ENCODE measurements at places on chromosomes 13 and 19.

- no peak for DNase-seq
Measured at GRCh38 chr19:50482271-50482855, 5.7 kb upstream of the GARIN5A start.

GRCh38 chr19:35451338-35452096 is 3.5 kb downstream of the FFAR2 start:
- DNase-seq = no peak

- DNase-seq = no peak
Measured at GRCh38 chr19:38557205-38557799, 60.5 kb downstream of the MAP4K1 start.

DNA sequence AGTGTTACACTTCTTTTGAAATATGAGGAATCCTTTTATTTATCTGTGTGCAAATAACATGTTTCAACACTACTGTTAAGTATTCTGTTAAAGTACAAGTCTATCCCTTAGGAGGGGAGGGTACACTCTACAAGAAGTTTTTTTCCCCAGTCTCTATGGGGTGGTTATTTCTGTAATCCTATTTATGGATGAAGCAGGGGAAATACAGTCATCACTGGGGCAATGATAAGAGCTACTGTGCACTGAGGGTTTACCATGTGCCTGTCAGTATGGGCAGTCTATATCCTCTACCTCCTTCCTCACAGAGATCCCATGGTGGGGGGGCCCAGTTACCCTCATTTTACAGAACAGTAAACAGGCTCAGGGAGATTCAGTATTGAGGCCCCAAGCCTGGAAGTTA is 16.6 kb upstream of the TRIM13 start:
- no peak for DNase-seq

- no peak for DNase-seq
Measured at GRCh38 chr19:2846180-2846894, 5.1 kb downstream of the ZNF555 start.

- no peak for DNase-seq
Measured at GRCh38 chr13:26021956-26022355, 29.9 kb downstream of the SHISA2 start.

GRCh38 chr19:51688671-51689571 is 4.2 kb upstream of the SPACA6 start:
- DNase-seq = no peak

DNA sequence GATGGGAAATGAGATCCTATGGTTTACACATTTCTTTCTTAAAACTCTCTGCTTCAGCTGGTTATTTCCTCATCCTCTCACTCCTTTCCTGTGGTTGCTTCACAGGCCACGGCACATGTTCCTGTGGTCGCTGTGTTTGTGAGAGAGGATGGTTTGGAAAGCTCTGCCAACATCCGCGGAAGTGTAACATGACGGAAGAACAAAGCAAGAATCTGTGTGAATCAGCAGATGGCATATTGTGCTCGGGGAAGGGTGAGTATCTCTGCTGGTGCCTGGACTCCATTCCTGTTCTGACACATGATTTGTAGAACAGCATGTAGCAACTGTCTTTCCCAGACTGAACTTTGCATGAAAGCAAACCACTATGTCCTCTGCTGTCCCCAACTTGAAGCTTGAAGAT is 254.2 kb downstream of the ITGBL1 start:
- DNase-seq = no peak

GRCh38 chr19:11448410-11448809 is 13.0 kb downstream of the PRKCSH start:
- no peak for DNase-seq

GRCh38 chr19:29806098-29806866 is 5.5 kb upstream of the CCNE1 start:
- no peak for DNase-seq

DNA sequence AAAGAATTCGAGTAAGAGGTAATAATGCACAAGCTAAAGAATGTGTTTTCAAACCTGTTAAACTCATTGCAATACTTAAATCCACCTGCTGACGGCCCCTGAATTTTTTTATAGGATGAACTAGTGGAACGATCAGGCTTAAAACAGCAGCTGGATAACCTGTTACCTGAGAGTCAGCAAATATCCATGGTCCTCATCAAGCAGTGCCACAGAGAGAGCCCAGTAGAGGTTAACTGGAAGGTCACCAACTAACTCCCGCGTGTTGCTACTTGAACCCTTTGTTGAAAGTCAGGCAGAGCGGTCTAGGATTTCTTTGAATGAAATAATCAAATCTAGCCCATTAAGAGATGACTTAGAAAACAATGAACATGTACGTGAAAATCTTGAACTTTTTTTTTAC is 47.6 kb upstream of the SPRY2 start:
- DNase-seq = no peak

- no peak for DNase-seq
Measured at GRCh38 chr19:54023191-54023590, 31.8 kb downstream of the CACNG6 start.

GRCh38 chr19:39401070-39401548 is 5.5 kb upstream of the ZFP36 start:
- DNase-seq = no peak

DNA sequence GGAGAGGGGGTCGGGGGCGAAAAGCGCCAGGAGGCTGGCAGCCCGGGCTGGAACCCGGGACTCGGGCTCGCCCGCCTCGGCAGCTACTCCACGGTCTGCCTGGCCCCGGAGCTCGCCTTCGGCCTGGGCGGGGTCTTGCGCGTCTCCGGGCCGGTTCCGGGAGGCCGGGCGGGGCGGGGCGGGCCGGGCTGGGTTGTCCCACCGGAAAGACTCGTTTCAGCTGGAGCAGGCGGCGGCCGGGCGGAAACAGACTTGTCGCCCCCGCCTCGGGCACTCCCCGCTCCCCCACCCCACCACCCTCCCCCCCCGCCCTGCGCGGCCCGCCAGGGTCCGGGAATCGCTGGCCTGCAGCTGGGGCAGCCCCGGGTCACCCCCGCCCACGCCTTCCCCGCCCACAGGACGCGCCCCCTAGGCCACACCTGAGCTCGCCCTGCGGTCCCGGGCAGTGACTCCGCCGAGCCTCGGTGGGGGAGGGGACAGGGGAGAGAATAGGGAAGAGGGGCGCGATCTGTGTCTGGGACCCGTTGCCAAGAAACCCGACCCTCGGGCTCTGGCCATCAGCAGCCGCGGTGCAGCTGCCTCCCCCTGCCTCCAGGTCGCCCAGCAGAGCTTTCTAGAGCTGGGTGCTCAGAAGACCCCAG is 109.4 kb downstream of the KCTD15 start:
- DNase-seq = no peak

Measured in stimulated activated CD8-positive, alpha-beta memory T cell treated with anti-CD3 and anti-CD28 coated beads, Interleukin-15, amount 100 ng/mL, for 1 hour (primary cell).